CD4-positive, alpha-beta memory T cell (primary cell): ENCODE measurements at places on chromosomes 16 and 17.

DNA sequence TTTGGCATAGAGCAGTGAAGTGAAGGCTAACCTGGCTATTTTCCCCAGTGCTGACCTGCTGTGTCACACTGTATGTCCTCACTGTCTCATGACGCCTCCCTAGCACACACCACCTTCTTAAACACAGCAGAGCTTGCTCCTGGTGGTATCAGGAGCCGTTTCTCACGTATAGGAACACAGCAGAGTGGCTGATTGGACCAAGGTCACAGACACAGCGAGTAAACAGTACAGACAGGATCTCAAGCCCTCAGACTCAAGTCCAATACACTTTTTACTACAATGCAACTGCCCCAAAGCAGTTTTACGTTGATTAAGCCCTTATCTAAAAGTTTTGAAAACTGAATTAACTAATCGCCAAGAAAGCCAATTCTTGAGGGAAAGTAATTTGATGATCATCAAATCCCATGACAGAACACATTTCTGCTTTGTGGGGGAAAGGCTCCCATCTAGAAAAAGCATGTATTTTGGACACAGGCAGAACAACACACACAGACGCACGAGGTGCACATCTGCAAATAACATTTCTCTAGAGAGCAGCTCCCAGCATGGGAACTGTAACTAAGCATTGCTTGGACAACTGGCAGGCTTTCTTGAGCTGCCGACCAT is 15.2 kb downstream of the ARHGAP17 start:
- peaks cover 14% of the 10 kb centered on the region for H3K4me1 ChIP-seq
- no peak overlapping the region for H3K4me3 ChIP-seq
- H3K36me3 ChIP-seq: no peaks in the 10 kb centered on the region
- DNase-seq: no peak

DNA sequence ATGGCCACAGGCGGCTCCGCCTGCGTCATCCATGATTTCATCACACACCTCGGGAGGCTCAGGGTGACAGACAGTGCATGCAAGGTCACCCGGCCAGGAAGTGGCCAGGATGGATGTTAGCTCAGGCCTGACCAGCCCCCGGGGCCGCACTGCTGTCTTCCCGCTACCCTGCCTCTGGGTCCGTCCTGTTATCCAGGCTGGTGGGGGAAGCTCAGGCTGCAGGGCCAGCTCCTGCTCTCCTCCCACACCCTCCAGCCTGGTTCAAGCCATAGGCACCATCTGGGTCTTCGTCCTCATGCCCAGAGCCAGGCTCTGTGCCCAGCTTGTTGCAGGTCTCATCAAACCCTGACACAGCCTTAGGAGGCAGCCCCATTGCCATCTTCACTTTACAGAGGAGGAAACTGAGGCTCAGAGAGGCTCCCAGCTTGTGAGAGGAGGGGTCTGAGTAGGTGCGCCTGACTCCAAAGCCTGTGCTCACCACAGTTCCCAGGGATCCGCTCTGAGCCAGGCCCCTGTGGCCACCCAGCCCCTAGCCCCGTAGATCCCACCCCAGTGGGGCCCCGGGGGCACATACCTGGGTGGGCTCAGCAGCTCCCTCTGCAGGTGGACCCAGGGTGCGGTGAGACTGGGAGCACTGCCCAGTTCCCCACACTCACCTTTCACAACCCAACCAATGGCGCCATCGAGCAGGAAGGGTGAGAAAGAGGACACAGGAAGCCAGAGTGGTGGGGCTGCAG is 412 bp upstream of the ADGRG3 start:
- DNase-seq: no peak

DNA sequence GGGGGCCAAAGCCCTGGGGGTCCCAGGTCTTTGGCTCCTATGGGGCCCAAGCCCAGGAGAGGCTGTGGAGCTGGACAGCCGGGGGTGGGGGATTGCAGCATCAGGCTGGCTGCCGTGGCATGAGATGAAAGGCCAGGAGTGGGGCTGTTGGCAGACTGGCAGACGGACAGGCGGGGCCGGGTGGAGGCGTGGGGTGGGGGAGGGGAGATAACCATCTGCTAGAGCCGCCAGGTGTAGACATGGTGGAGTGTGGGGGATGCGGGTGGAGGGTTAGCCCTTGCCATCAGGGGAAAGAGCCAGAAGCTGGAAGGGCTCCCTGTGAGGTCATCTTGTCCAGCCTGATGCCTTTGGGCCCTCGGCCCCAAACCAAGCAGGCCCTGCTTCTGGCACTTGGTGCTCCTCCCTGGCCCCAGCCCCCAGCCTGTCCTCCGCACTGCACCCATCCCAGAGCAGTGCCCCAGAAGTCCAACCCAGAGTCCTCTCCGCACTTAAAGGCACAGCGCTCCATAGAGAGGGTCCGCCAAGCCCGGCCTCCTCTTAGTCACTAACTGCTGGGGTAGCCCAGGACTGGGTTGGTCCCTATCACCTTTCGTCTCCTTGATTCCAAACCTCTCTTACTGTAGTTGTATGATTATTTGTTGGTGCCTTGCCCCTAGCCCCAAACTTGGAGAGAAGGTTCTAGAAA is 33.3 kb upstream of the DLX4 start:
- DNase-seq: no peak
- no peaks in the 10 kb centered on the region for H3K27me3 ChIP-seq
- H3K4me3 ChIP-seq: no peak overlapping the region
- no peaks in the 10 kb centered on the region for H3K36me3 ChIP-seq
- H3K4me1 ChIP-seq: no peaks in the 10 kb centered on the region
- no peak overlapping the region for H3K27ac ChIP-seq

DNA sequence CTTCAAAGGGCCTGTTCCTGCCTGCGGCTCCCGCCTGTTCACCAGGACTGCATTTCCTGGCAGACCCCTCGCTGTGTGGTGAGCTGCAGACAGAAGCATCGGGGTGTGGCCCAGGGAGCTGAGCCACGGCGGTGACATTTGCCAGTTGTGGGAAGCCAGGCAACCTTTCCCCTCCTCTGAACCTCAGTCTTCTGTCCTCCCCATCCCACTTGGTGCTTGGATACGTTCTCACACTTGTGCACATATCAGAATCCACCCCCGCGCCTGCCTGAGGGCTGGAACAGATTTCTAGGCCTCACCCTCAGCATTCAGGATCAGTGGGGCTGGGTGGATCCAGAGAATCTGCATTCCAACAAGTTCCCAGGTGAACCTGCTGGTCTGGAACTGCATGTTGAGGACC is 63.5 kb downstream of the CRISPLD2 start:
- no peaks in the 10 kb centered on the region for H3K36me3 ChIP-seq
- H3K4me1 ChIP-seq: peaks cover 8% of the 10 kb centered on the region
- no peaks in the 10 kb centered on the region for H3K27me3 ChIP-seq
- H3K27ac ChIP-seq: no peak overlapping the region

GRCh38 chr17:40112191-40112711 is 9.5 kb upstream of the MSL1 start:
- peaks cover 69% of the 10 kb centered on the region for H3K4me1 ChIP-seq
- no peaks in the 10 kb centered on the region for H3K36me3 ChIP-seq
- no peaks in the 10 kb centered on the region for H3K27me3 ChIP-seq
- H3K4me3 ChIP-seq: no peak overlapping the region

GRCh38 chr17:31392856-31393748 is 1.6 kb downstream of the RAB11FIP4 start:
- H3K4me3 ChIP-seq: no peak overlapping the region
- peaks cover 9% of the 10 kb centered on the region for H3K4me1 ChIP-seq
- no peak for DNase-seq
- H3K36me3 ChIP-seq: no peaks in the 10 kb centered on the region

DNA sequence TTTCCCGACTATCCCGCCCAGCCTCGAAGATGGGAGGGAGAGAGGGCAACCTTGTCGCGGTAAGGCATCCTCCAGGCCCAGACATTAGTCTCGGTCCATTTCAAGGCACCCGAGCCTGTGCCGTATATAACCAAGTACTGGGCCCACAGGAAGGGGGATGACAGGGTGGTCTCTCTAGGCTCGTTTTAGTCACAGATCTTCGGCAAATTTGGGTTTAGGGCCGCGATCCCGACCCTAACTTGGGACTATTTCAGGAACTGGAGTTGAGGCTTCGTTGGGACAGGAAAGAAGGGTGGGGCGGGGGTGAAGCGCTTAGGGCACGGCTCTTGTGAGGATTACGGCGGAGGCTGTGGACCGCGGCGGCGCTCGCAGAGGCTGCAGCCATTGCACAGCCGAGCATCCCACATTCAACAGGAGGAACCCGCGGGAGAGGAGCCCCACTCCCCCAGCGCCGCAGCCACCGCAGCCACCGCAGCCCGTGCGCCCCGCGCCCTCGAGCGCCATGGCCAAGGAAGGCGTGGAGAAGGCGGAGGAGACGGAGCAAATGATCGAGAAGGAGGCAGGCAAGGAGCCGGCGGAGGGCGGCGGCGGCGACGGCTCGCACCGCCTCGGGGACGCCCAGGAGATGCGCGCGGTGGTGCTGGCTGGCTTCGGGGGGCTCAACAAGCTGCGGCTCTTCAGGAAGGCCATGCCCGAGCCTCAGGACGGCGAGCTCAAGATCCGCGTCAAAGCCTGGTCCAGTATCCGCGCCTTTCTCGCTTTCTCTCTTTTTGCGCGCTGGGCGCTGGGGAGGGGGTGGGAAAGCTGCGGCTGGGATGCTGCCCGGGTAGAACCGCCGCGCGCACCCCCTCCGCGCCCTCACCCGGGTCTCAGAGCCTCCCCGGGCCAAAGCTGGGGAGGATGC is at the start of gene VAT1L:
VAT1L (plus strand) TSS at position 384 of the 904 bp plus-strand sequence; CDS start at position 503, 119 bp downstream.
- H3K4me3 ChIP-seq: no peak within 1 kb of the TSS
- peaks cover 16% of the 10 kb centered on the region for H3K27me3 ChIP-seq
- no peak for DNase-seq
- no peaks in the 10 kb centered on the region for H3K36me3 ChIP-seq
- no peak within 1 kb of the TSS for H3K27ac ChIP-seq
- peaks cover 5% of the 10 kb centered on the region for H3K4me1 ChIP-seq

- no peaks in the 10 kb centered on the region for H3K36me3 ChIP-seq
- H3K27me3 ChIP-seq: no peaks in the 10 kb centered on the region
- H3K4me3 ChIP-seq: no peak overlapping the region
- no peak for DNase-seq
- H3K4me1 ChIP-seq: no peaks in the 10 kb centered on the region
Observed at GRCh38 chr17:27512031-27512430, 55.8 kb downstream of the KSR1 start.

GRCh38 chr17:74679374-74679773 is 33.3 kb downstream of the CD300LF start:
- H3K27ac ChIP-seq: no peak overlapping the region
- no peak for DNase-seq
- H3K4me1 ChIP-seq: peaks cover 17% of the 10 kb centered on the region
